ENCODE measurements at places on chromosomes 7 and 10.

DNA sequence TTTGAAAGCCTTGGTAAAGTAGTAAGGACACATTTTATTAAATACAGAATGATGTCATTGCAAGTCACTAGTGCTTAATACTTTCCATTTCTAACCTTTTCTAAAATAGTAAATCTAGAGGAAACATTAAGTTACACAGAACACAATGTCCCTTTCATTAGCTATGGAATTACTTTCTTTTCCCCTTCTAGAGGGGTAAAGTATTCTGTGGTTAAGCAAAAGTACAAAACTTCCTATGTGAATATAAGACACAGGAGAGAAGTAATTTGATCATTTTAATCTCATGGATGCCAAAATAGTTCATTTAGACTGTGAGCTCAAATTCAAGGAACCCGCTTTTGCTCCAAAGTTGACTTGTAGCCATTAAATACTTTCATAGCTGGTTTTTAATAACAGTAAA, 49.8 kb downstream of the SEMA3E start:
- DNase-seq, result no peak

DNA sequence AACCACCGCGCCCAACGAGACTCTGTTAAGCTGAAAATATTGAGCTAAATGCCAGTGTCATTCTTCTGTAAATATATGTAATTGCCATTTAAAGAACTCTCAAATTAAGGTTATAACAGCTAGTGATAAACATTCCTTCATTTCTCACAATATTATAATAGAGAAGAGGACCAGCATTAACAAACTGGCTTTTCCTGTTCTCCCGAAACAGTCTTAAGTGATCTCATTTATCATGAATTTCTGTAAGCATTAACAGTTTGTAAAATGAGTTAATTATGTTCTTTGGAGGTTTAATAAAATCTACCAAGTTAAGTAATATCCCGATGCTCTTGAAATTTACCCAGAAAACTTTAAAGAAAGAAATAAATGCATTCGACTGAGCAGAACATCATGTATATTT, 352.8 kb downstream of the KCNMA1 start:
- DNase-seq, result no peak

DNA sequence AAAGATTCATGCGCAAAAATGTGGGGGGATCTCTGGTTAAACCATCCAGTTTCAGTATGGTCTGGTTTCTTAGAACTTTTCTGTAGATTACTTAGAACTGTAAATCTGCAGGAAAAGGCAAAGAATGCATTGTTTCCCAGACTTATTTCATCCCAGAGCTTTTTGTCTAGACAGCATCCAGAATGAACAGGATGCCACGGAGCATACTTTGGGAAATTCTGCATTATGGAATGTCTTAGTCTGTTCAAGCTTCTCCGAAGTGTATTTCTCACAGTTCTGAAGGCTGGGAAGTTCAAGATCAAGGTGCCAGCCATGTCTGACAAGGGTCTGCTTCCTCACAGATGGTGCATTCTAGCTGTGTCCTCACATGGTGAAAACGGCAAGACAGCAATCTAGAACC, 136.3 kb downstream of the INHBA start:
- DNase-seq, result no peak

GRCh38 chr10:72653383-72654096, 27.7 kb upstream of the MICU1 start:
- DNase-seq, result no peak

GRCh38 chr10:110523736-110524135, 26.0 kb downstream of the DUSP5 start:
- DNase-seq, result no peak

All from fibroblast of skin of right biceps (primary cell).